Activated CD4-positive, alpha-beta T cell treated with anti-CD3 and anti-CD28 coated beads, Interleukin-10, Interleukin-2, amounts not matched to agents 100 ng/mL and 50 ng/mL, durations not matched to agents 16 hours and 8 hours (primary cell): ENCODE measurements at places on chromosomes 5 and 9.

DNA sequence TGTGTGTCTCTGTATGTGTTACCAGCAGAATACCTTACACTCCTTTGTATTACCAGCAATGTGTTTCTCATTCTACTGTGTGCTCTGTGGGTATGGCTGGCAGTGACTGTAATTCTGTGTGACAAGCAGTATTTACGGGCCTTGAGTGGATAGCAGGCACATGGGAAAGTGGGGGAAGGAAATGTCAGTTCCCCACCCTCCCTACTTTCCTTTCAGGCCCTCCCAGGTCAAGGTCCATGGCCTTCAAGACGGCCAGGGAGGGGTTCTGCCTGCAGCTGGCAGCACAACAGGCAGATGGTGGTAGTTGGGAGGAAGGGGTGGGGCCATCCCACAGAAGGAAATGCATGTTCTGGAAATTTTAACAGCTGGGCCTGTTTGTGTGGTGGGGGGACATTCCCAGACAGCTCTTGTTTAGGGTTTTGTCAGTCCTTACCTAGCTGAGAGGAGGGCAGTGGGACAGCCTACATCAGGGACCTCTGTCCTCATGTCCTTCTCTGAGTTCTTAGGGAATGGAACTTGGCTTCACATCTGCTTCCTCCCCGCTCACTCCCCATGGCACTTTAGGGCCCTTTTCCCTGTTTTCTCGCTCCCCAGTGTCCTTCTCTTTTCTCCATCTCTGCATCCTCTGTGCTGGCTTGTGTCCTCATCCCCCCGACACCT, 14.6 kb upstream of the TNIP1 start:
- DNase-seq: no peak

GRCh38 chr9:129026442-129027223, 1.5 kb downstream of the SH3GLB2 start:
- DNase-seq: no peak

- no peak for DNase-seq
Measured at GRCh38 chr9:5566054-5566618, 55.8 kb downstream of the PDCD1LG2 start.

DNA sequence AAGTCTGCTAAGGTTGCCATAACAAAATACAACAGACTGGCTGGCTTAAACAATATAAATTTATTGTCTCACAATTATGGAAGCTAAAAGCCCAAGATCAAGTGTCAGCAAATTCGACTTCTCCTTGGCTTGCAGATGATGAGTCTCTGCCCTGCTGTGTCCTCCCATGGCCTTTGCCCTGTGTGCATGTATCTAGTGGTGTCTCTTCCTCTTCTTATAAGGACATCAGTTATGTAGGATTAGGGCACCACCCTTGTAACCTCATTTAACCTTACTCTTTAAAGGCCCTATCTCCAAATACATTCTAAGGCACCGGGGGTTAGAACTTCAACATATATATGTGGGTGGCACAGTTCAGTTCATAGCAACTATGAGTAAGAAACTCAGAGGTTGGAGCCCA, 157.9 kb upstream of the RASA1 start:
- no peak for DNase-seq

- DNase-seq: no peak
Measured at GRCh38 chr5:16936989-16937438, 926 bp upstream of the MYO10 start.

DNA sequence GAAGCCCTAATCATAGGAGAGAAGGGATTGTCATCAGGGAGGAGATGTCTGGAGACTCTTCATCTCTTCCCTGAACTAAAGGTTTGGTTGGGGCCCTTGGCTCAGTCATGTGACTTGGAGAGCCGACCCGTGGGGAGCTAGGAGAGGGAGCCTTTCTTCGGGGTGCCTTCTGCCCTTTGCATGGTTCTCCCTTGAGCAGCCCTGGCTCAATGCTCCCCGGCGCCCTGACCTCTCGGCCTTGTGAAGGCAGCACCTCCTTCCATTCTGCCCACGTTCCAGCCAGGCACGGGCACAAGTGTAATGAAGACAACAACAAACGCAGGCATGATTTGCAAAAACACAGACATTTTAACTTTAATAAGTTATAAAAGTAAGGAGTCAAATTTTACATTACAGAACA, 50.4 kb downstream of the ZNF354C start:
- no peak for DNase-seq

DNA sequence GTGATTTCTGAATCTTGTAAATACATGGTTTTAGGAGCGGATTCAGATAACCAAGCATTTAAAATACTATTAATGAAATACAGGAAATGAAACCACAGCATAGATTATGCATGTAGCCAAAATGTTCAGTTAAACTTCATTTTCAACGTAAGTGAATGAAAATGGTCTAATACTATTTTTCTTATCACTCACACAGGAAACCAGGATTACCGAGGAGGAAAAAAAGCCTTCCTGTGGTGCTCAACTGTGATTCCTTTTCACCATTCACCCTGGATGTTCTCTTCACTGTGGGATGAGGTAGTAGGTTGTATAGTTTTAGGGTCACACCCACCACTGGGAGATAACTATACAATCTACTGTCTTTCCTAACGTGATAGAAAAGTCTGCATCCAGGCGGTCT, 83.4 kb upstream of the ZNF169 start:
- DNase-seq: no peak

GRCh38 chr9:126989847-126990842, 75.6 kb downstream of the RALGPS1 start:
- DNase-seq: no peak

GRCh38 chr5:132480042-132480441, 10.5 kb downstream of the IRF1 start:
- DNase-seq: no peak

- DNase-seq: no peak
Measured at GRCh38 chr9:81629440-81629839, 59.9 kb downstream of the TLE1 start.

- DNase-seq: no peak
Measured at GRCh38 chr5:13994621-13995253, 50.2 kb upstream of the DNAH5 start.

GRCh38 chr5:158421319-158421718, 562.4 kb upstream of the CLINT1 start:
- no peak for DNase-seq

GRCh38 chr9:124264823-124265233, 7.1 kb downstream of the NEK6 start:
- DNase-seq: no peak

- DNase-seq: no peak
Measured at GRCh38 chr9:136693490-136694162, 6.4 kb upstream of the AGPAT2 start.

DNA sequence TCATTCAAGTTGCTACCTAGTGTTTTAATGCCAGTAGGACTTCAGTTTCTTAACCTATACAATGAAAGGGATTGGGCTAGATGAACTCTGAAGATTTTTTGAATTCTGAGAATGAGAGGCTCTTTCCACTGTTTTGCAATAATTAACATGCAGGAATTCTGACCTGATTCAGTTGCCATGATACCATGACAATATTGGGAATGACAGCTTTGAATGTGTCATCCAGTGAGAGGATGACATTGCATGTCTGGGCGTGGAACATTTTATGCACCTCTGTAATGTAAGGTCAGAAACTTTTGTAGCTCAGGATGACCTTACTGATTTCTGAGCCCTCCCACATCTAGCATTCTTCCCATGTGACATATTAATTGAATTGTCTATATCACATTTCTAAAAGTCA, 30.6 kb upstream of the SPINK5 start:
- no peak for DNase-seq

DNA sequence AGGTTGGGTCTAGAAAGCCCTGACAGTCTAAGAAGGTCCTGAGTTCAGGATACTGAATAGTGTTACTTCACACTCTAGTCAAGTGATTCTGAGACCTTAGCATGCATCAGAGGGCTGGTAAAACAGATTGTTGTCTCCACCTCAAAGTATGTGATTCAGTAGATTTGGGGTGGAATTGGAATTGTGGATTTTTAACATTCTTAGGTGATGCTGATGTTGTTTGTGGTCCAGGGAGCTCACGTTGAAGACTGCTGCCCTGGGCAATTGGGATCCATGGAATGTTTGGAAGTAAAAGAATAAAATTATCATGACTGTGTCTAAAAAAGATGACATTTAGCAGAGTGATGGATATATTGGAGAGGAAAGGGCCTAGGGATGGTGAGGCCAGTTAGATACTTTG, 75.6 kb downstream of the VCAN start:
- DNase-seq: no peak

DNA sequence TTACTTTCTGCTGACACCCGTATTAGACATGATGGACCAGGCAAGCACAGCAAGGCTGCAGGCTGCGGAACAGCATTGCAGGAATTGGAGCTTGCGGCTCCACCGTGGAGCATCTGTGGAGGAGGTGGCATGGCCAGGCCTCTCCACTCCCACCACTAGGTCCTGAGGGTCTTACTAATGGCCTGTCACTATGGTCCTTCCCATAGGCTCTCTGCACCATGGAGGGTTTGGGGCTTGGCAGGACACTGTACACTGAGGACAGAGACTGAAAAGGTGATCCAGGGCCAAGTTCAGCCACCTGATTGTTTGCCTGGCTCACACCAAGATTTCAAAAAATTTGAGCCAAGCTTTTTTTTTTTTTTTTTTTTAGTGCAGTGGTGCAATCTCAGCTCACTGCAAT, 14.3 kb upstream of the ZBTB43 start:
- DNase-seq: no peak

DNA sequence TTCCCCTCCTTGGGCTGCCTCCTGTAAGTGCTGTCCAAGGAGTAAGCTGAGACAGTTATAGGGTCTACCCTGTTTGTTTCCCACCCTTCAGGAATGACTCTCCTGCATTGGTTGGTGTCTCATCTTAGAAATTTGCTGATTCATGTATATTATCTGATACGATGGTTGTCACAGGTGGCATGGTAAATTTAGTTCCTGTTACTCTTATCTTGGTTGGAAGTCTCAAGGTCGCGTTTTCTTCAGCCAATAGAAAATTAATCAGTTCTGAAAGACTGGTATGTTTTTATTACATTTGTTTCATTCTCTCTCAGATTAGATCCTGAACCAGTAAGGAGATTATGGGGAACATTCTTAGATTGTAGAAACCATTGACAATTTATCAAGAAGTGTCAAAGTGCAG, 42.7 kb downstream of the SCGB3A1 start:
- no peak for DNase-seq
